ENCODE measurements at places on chromosomes 4 and X.

DNA sequence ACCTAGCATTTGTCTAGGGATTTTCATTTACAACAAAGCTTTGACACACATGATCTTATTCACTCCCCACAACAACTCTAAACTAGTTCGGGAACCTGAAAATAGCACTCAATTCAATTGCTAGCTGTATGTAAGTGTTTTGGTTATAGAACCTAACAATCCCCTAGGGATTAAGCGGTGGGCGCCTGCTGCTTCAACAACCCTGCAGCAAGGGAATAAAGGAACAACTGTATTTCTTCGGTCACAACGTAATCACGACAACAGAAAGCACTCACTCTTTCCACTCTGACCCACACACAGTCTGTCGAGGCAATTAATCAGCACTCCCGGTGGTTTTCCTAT is 674 bp upstream of the DIAPH2 start:
- no peak for DNase-seq

DNA sequence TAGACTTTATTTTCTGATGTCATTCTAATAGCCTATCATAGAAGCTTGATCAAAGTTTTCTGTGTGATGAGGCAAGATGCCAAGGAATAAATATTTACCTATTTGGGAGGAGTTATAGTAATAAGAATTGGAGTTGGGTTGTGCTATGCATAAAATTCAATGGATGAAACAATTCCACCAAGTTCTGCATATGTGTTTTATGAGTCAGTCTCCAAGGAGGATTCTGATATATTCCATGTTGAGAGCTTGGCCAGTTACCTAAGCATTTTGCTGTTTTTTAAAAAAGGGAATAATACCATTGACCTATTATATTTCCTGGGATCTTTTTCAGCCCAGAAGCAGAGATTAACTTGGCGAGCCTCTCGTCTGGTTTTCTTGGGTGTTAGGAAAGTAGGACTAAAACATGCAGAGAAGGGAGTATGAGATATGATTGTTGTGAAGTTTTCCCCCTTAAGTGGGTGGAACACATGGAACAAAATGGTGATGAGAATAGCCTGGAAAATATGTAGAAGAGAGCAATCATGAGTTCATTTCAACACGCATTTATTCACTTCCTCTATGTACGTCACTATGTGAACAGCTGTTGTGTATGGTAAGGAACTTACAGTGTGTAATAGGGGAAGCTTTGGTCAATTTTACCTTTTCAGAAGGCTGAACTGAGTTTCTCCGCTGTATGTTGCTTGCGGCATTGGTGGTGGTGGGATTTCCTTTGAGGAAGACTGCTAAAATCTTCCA is 39.2 kb downstream of the POLA1 start:
- no peak for DNase-seq

GRCh38 chr4:176601124-176601523 is 191.6 kb downstream of the VEGFC start:
- peak; percentile 36 for DNase-seq

- DNase-seq, result no peak
These were observed 198.6 kb upstream of the AGA start for GRCh38 chr4:177640864-177641263.

GRCh38 chr4:86660401-86660800 is 66.3 kb downstream of the PTPN13 start:
- no peak for DNase-seq

- DNase-seq, result no peak
These were observed 122.4 kb upstream of the ACSL4 start for GRCh38 chrX:109855501-109855900.

GRCh38 chr4:38466401-38466800 is 197.6 kb upstream of the KLF3 start:
- DNase-seq, result no peak

DNA sequence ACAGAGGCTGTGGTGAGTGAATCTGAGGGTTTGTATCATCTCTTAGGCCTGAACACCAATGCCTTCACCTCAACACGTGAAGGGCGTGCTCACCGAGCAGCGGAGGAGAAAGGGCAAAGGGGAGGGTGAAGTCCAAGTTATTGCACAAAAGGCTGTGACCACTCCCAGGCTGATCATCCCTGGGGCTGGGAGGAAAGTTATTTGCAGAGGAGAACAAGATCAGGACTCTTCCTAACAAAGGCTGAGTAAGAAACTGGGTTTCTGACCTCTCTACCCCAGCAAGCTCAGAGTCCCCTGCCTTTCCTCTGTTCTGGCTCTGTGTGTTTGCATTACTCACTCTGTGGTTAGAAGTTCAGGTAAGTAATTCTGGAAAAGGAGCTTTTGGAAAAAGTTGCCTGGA is 366.3 kb upstream of the CXorf51A start:
- no peak for DNase-seq

GRCh38 chr4:108433832-108434231 is 186.5 kb upstream of the RPL34 start:
- peak; percentile 18 for DNase-seq

- peak; percentile 27 for DNase-seq
These were observed 73.8 kb upstream of the FREM3 start for GRCh38 chr4:143773998-143774895.

- no peak for DNase-seq
These were observed 9.1 kb upstream of the HSPA4L start for GRCh38 chr4:127772769-127773671.

DNA sequence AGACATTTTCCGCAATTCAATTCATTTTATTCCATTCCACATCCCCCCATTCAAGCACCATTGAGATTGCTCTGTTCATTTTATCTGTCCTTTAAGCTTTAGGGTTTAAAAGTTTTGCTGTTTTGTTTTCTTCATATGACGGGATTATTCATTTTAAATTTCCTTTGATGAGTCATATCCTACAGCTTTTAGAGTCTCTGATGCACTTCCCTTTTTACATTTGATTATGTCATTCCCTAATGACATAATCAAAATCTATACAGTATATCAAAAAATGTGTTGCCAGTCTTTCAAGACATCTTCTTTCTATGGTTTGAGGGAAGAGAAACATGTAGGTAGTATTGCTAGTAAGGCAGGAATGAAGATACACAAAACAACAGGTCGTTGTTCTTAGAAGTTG is 456.3 kb downstream of the PDGFC start:
- no peak for DNase-seq

DNA sequence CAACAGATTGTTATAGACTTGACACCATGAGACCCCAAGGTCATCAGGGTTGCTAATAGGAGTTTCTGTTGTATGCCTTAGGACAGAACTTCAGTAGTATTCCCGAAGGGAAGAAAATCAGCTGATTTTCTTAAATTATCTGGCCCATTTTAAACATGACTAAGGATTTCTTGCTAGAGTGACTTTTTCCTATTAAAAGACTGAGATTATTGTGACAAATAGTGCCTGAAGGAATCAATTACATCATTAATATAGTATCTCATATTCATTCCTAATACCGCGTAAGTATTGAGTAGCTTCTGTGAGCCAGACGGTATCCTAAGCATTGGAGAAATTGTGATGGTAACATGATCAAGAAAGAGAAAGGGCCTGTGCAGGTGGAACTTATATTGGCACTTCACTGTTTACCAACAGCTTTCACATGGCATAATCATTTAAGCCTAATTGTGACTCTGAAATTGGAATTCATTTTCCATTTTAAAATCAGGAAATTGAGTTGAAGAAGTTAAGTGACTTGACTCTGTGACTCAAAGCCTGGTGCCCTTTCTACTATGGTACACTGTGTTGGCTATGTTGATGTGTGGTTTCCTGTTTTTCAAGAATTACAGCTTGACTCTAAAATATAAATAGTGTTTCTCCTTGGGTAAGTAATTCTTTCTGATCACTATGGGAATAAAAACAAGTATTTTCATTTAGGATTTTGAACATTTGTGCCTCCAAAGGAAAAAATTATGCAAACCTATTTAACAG is 4.1 kb downstream of the AFF1 start:
- DNase-seq, result no peak

DNA sequence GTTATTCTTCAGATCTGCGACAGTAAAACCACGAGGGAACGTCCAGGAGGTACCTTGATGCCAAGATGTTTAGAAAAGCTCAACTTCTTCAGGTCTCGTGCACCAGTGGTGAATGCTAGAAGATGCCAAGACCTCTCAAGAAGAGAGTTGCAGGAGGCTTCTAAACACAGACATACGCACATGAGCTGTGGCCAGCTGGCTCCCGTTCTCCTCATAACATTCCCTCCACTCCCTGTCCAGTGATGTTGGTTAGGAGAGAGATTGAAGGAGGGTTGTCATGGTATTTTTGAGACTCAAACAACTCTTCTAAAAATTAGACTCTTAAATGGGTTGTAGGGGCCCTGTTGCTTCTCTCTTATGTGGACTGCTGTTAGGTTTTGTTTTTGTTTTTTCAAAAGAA is 184.3 kb downstream of the QDPR start:
- no peak for DNase-seq

All from urothelium cell line (cell line).